ENCODE measurements at places on chromosomes 7 and 10.

GRCh38 chr10:128626397-128627000, 500.3 kb upstream of the MKI67 start:
- no peak for DNase-seq

DNA sequence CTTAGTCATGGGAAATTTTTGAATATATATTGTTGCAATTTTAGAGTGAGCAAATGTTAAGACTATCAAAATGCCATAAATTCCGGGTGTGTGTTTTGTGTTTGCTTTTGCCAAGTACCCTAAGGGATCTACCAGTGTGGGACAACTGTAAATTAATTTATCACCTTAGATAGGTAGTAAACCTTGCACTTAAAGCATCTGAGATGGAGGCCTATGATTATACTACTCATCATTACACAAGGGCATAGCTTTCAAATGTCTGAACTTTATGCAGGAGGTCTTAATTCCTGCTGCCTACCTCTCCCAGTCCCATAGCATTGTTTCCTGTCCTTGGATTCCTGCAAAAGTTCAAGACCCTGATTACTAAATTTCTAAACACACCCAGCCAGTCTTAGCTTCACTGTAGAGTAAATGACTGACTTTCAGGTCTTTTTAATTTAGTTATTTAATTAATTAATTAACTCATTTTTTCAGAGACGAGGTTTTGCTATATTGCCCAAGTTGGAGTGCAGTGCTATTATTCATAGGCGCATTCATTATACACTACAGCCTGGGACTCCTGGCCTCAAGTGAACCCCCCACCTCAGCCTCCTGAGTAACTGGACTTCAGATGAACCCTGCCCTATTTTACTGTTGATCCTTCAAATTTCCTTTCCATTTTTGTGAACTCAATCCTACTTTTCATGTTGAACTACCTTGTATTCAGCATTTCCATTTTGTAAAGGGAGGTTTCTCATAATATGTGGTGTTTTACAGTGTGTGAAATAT, 47.0 kb downstream of the THSD7A start:
- DNase-seq, result no peak

DNA sequence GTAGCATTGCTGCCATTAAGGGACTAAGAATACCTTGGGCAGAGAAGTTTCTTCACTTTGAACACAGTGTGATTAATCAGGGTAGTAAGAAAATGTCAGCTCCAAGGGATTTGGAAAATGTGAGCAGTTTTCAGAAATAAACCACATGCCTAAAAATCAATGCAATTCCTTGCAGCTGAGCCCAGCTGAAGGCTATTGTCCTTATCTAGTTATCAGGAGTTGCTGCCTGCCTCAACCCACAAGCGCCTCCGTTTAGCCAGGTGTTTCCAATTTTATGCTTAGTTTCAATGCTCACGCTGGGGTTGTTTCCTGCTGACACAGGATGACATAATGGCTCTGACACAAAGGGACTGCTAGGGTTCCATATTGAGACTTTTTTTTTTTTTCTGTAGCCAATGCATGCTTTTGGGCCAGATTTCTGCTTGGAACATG, 132.3 kb upstream of the ANK3 start:
- DNase-seq, result no peak

DNA sequence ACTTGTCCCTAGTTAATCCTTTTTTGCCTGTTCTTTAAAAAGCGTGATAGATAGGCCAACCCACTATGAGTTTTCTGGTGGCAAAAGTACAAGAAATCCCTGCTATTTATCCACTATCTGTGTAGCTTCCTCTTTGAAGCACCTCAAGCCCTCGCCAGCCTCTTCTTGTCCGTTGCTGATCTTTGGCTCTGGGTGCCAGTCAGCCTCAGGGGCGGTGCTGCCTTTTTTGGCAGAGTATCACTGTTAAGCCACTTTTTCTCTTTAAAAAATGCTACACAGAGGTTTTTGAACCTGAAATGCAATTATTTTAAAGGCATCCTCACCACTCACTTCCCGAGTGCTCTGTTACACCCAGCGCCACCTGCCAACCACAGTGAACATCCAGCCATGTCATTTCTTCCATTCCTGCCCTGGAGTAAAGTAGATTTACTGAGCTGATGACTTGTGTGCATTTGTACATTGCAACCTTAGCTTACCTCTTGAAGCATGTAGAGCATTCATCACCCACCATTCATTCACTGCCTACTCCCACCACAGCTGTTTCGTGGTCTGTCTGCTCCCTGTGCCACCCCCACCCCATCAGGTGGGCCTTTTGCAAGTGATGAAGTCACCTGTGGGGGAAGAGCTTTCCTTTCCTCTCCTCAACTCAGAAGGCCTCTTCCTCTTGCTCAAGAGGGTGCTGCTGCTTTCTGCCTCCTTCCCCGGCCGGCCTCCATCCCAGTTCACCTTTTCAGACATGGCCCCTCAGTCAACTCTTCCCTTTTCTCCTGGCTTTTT, 414.2 kb upstream of the GALNT17 start:
- no peak for DNase-seq

GRCh38 chr7:32522746-32523530, 27.6 kb downstream of the AVL9 start:
- no peak for DNase-seq

- no peak for DNase-seq
Observed at GRCh38 chr7:101537205-101537604, 91.9 kb downstream of the MYL10 start.

DNA sequence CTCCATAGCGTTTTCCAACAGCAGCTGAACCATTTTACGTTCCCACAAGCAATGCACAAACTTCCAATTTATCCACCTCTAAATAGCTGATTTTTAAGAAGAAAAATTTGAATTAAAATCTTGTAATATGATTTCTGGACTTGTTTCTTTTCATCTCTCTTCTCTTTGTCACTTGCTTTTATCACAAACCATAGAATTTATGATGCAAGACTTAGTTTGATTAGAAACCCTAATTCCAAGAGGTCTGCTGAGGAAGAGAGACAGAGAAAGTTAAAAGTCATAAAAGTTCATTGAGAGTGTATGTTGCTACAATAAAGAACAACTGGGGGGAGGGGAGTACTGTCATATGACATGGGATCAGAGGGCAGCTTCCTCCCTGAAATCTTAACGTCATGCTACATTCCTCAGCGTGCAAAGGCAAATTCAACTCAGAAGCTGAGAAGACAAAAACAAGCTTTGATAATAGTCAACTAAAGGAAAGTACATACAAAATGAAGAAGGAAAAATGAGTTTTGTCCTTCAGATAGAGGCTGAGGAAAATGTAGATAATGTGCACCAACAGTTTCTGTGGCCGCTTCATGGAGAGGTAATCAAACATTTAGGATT, 18.4 kb upstream of the CUBN start:
- no peak for DNase-seq

DNA sequence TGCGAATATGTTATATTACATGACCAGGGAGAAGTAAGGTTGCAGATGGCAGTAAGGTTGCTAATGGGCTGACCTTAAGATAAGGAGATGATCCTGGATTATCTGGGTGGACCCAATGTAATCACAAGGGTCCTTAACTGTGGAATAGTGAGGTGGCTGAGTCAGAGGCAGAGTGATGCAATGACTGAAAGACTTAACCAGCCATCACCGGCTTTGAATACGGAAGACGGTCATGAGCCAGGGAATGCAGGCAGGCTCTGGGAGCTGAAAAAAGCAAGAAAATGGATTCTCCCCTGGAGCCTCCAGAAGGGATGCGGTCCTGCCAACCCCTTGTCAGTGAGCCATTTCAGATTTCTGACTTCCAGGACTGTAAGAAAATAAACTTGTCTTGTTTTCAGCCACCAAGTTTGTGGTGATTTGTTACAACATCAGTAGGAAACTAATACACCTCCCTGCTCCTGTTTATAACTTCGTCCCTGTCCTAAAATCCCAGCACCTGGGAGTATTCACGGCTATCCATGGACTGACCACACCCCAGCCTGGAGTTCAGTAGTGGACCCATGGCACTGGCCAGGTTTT, 4.6 kb upstream of the C10orf95 start:
- no peak for DNase-seq

DNA sequence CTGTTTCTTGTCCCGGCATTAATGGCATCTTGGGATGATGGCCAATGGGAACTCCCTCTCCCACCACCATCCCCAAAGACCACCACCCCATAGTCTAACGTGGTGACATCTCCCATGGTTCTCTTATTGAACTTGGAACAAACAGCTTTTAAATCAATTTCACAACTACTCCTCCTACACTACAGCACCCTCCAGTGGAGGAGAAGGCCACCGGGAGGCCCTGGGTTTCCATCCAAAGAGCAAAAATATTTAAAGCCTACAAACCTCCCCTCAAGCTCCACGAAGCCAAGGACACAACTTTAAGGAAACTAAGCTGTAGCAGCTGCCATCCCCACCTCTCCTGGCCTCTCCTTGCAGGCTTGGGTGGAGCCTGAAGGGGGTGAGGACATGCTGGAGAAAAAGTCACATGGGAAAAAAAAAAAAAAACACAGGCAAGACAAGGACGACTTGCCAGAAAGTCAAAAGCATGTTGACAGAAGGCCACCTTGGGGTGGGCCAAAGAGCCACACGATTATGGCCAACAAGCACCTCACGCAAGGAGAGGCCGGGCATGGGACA, 94.0 kb upstream of the LANCL2 start:
- DNase-seq, result no peak

DNA sequence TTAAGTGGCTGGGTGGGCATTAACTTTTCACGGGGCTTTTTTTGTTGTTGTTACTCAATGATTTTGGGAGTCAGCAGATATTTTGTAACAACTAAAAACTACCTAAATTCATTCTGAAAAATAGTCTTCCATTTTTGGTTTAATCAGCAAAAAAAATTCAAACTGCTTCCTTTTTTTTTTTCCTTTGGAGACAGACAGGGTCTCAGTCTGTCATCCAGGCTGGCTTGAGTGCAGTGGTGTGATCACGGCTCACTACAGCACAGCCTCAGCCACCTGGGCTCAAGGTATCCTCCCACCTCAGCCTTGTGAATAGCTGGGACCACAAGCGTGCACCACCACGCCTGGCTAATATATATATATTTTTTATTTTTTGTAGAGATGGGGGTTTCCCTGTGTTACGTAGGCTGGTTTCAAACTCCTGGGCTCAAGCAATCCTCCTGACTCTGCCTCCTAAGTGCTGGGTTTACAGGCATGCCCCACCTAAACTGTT, 36.5 kb downstream of the SKIDA1 start:
- no peak for DNase-seq

DNA sequence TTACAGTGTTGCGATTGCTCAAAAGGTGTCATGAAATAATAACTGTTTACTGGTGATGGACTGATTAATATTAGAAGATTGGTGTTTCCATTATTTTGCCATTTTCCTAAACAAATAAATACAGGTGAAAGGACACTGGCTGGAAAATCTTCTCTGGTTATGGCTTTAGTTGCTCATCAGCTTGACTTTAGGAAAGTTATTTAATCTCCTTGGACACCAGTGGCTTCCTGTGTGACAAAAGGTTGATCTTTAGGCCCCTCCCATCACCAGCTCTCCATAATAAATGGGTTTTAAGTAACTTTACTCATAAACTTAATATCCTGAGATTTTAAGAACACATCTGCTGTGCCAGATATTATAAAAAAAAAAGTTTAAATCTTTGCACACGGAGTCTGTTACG, 737 bp downstream of the CABCOCO1 start:
- DNase-seq, result no peak

- DNase-seq, result no peak
Observed at GRCh38 chr10:52483587-52483986, 169.5 kb downstream of the DKK1 start.

DNA sequence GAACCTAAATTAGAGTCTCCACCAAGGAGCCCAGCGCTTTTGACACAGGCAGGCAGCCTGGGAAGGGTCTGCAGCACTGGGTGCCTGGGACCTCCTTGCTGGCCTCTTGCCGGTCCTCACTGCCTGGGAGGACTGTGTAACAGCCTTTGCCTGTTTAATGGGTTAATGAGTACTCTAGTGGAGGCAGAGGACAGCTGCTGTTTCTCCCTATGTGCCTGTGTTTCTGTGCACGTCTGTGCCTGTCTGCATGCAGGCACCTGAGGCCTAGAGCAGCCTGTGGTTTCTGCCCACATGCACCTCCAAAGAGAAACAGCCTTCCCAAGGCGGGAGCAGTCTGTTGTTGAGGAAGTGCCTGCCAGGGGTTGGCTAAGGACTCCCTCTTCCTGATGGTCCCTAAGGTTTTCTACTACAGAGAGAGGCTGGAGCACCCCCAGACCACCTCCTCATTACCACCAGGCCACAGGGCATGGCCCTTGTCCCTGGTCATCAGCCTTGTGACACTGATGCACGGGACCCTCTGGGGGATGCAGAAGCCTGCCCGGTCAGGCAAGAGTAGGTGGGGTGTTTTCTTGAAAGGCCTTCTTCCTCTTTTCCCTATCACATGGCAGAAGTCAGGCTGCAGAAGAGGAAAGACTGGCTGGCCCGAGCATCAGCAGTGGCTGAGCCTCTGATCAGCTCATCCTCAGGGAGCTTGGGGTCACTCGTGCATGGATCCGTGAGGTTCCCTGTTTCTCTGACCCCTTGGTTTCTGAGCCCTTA, 14.2 kb downstream of the SLC29A3 start:
- DNase-seq, result no peak

Data from cortex of kidney (tissue), 1 donor.